ENCODE measurements at places on chromosomes 4 and X.

DNA sequence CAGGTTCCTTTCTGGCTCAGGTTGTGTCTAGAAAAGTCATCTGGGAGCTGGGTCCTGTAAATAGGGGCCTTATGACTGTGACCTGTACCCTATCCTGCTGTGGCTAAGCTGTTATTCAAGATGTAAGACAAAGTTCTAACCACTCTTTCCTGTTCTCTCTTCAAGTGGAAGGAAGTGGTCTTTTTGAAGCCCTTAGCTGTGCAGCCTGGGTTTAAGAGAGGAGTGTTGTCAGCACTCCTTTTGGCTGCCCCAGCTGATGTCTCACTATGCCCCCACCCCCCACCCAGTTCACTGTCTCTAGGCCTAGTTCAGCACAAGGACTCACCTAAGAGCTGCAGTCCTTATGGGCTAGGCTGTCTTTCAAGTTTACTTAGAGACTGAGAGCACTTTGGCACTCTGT is 1069.5 kb downstream of the FAM133A start:
- no peak for DNase-seq

DNA sequence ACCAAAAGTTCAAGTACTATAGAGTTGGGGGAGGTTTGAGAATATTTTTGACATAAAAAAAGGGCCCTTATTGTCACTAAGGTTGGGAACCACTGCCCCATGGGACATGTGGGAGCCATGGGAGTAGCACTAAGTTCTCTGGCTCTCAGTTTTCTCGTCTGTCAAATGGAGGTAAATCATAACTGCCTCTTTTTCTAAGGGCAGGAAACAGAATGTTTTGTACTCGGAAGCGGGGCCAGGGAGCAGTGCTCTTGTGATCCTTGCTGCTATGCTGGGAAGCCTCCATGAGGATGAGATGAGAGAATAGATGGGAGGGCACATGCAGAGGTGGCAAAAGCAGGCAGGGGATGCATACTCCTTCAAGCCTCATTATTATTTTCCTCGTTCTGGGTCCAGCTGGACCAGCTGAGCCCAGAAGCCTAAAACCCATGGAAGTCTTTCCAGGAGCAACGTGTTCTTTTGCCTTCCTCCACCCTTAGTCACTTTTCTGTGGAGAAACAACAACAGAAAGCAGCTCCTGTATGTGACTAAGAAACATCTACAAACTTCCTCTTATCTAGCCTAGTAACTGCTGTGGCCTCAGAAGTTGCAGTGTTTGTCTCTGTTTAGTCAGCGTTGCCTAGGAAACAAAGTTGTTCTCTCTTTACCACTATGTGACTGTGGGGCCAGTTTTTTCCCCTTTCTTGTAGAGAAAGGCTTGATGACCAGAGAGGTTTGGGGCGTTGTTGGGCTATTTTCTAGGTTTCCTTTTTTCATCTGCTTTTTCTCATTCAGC is 64.8 kb downstream of the TSC22D3 start:
- no peak for DNase-seq

GRCh38 chr4:170887396-170887795 is 797.6 kb upstream of the AADAT start:
- DNase-seq: no peak

DNA sequence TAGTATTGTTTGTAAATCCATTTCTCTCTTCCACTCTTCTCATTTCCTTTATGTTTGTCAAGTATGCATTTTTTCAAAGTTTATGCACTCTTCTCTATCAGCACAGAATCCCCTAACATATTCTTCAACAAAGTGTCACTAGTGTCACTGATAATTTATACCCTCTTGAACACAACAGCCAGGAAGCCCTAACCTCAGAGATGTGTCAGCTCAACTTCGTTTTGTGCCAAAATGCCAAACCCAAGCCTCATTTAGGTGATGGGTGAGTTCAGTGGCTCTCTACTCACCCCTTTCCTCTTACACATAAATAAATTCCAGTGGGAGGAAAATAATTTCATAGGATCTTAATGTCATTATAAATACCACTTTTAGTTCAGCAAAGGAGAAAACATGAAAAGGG is 22.4 kb upstream of the P2RY10 start:
- no peak for DNase-seq

- DNase-seq: no peak
Observed at GRCh38 chr4:175033162-175033561, 115.0 kb downstream of the ADAM29 start.

DNA sequence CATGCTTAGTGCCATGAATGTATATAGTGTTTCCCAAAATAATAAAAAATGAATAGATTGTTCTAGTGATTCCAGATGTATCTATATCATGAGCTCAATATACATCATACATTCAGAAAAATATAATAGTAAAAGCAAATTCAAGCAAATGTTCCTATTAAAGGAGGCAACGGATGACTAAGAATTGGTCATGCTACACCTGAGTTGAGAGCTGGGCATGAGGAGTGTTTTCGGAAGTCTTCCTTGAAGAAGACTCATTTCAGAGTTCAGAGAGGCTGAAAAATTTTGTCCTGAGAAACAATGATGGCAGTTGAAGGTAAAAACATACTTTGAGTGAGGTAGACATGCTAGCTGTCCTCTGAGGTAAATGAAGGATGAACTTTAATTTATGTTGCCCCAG is 79.3 kb upstream of the IL1RAPL2 start:
- DNase-seq: no peak

- DNase-seq: no peak
Observed at GRCh38 chr4:40185830-40186664, 10.8 kb upstream of the RHOH start.

DNA sequence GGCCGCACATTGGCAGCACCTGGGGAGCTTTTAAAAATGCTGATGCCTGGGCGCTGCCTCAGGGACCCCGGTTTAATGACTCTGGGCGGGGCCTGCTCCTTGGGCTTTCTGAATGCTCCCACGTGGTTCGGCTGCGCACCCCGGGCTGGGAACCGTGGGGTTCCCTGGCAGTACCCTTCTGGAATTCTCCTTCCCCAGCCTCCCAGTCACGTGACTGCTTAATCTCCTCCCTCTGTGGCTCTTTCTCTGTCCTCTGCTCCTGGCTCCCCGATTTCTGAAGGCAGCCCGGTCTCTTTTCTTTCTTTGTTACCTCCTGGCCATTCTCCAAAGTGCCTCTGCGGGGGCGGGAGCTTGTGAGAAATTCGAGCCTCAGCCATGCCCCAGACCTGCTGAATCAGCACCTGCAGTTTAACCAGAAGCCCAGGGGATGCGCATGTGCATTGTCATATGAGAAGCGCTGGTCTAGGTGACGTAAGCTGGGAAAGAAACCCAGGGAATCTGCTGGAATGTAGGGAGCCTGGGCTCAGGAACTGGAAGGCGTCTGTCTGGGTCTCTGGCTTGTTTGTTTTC is 16.6 kb downstream of the CLCN4 start:
- DNase-seq: no peak

DNA sequence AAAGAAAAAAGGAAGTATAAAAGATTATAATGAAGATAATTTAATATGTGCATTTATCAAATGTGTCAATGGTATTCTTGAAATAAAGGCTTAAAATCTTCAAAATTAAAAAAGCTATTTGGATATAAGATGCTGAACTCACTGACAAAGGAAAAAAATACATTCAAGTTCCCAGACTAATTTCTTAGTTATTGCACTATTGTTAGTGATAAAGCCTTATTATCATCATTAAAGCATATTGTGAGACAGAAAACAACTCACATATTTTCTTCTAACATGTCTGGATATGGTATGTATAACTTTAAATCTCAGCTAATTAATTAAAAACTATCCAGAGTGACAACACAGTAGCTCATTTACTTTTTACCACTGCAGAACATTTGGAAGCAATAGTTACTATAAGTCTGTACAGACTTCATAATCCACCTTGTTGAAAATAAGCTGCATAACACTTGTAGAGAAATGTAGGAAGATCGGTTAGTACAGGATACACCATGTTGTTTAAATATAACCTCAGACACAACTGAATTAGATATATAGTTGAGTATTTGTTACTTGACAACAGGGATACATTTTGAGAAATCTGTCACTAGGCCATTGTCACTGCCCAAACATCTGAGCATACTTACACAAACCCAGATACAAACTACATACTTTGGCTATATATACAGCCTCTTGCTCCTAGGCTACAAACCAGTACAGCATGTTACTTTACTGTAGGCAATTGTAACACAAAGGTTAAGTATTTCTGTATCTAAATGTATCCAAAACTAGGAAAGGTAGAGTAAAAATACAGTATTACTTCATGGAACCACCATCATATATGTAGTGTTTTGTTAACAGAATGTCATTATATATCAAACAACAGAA is 12.8 kb upstream of the FAM200B start:
- no peak for DNase-seq

DNA sequence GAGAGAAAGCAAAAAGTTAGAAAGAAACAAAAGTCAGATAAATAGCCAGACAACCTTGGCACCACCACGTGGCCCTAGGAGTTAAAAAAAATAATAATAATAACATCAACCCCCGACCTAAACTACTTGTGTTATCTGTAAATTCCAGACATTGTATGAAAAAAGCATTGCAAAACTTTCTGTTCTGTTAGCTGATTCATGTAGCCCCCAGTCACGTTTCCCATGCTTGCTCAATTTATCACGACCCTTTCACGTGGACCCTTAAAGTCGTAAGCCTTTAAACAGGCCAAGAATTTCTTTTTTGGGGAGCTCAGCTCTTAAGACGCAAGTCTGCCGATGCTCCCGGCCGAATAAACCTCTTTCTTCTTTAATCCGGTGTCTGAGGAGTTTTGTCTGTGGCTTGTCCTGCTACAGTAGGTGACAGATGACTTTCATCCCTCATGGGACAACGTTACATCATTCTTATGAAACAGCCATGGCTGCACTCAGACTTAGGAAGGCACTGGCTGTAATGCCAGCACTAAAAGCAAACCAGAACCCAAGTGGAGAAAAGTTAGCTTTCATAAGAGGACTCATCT is 520 bp downstream of the ACOX3 start:
- DNase-seq: no peak

DNA sequence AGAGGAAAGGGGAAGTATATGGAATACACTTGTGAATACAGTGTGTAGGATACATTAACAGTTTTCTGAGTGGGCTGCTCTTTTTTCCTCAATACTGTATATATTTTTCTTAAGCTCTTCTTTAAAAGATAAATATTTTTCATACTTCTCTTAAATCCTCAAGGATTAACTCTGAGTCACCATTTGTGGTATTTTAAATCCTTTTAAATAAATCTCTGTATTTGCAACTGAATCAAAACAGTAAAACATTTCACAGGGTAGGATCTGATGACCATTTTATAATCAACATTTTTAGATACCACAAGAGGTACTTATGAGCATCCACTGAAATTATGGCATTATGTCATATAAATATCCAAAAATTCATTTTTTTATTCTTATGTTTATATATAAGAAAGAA is 87.6 kb downstream of the GAB1 start:
- DNase-seq: no peak

DNA sequence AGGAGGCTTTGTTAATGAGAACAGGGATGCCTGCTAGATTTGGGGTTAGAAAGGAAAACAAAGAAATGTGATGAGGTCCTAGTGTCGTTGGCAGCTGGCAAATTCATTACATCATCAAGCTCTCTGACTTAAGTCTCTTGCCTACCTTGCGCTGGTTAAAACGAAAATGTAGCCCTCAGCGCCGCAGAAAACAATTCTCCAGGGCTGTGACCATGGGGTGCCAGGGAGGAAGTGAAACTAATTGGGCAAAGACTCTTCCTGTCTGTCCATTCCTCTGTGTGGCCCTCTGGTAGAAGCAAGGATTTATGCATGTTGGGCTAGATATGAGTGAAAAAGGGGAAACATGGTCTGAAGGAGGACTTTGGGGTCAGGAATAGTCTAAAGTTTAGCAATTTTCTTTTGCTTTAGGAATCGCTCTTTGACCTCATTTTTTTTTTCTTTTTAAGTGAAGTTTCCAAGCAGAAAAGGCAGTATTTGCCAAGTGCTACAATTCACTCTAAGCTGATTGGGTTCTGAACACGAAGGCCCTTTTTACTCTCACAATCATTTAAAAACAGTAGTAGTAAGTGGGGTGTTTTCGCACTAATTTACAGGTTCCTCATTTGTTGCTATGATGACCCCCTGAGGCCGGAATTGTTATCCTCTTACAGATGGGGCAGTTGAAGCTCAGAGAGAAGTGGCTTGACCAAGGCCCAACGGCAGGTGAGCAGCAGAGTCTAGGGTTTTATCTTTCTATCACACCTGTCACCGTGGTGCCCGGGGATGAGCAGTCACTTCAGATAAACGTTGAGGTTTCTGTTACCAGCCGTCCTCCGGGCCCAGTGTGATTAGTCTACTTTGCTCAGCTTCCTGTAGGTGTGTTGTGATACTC is 27.3 kb upstream of the CHRNA9 start:
- DNase-seq: no peak

- DNase-seq: peak; percentile 85
Observed at GRCh38 chr4:173647902-173648301, 117.9 kb upstream of the HAND2 start.

- no peak for DNase-seq
Observed at GRCh38 chr4:8016527-8016926, 76.9 kb upstream of the AFAP1 start.

DNA sequence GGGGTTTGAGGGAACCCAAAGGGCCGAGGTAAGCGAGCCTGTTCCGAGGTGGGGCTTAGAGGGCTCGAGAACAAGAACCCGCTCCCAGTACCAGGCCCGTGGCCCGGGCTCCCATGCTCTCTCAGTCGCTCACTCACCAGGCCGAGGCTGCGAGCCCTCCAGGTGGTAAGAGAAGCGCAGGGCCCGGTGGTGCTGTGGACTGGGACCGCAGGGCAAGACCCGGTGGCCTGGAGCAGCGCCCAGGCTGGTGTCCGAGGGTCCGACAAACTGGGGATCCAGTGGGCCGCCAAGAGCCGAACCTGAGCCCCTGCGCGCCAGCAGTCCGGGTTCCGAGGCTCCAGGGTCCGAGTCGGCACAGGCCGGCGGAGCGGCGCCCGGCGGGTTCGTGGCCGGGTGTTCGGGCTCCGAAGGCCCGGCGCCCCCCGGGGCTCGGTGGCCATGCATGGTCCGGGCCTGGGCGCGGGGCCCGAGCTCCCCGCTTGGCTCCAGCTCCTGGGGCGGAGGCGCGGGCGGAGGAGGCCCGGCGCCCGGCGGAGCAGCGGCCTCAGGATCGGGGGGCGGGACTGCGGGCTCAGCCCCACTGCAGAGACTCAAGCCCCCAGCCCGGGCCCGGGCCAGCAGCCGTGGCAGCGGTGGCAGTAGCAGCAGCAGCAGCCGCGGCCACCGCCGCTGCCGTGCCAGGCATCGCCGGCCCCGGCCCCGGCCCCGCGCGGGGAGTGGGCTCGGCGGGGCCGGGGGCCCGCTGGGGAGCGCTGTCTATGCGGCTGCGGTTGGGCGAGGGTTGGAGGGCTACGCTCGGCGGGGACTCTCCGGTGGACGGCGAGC is 833 bp downstream of the FGD1 start:
- peak; percentile 24 for DNase-seq

- no peak for DNase-seq
Observed at GRCh38 chr4:184102488-184102887, 115.2 kb downstream of the ENPP6 start.

GRCh38 chrX:48992341-48992740 is 9.7 kb downstream of the GRIPAP1 start:
- no peak for DNase-seq
